ENCODE measurements at places on chromosomes 1 and 21.

DNA sequence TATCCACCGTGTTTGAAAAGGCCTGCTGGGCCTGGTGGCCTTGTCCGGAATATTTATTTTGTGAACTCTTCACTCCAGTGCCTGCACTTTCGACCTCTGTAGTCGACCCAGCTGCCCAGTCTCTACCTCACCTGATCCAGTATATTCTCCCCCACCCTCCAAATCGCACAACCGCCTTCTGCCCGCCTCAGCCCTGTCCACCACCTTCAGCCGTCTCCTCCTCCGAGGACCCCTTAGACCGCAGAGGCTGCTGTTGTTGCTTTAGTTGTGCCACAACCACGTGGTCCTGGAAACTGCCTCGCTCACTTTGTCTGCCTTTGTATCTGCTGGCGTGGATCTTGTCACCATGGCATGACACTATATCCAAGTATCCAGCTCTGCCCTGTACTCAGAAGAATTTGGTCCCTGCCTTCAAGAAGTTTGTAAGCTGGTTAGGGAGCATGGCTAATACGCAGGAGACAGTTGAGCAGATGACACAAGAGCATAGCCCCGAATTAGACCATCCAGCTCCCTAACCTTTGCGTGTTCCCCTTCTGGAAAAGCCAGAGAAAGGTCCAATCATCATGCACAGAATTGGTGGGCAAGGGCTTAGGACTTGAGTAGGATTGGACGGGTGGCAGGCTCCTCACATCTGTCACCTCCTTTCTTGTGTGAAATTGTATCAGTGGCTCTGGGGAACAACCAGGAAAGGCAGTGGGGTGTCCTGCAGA lies 1.5 kb downstream of the PHGDH start:
- peak; percentile 67 for DNase-seq

GRCh38 chr1:64898107-64898861 lies 68.1 kb downstream of the JAK1 start:
- peak; percentile 99 for DNase-seq

- no peak for DNase-seq
These were observed 652.6 kb upstream of the PLXNA2 start for GRCh38 chr1:208896768-208897167.

- DNase-seq = peak; percentile 9
These were observed 8.9 kb upstream of the RGS1 start for GRCh38 chr1:192566657-192567056.

- peak; percentile 96 for DNase-seq
These were observed 62.0 kb upstream of the RASAL2 start for GRCh38 chr1:178031856-178032320.

- peak; percentile 54 for DNase-seq
These were observed 4.5 kb downstream of the TMEM125 start for GRCh38 chr1:43274125-43274803.

- DNase-seq = peak; percentile 4
These were observed 680.3 kb downstream of the PLA2G4A start for GRCh38 chr1:187509091-187509490.

- no peak for DNase-seq
These were observed 94.4 kb upstream of the KCTD3 start for GRCh38 chr1:215472723-215473122.

DNA sequence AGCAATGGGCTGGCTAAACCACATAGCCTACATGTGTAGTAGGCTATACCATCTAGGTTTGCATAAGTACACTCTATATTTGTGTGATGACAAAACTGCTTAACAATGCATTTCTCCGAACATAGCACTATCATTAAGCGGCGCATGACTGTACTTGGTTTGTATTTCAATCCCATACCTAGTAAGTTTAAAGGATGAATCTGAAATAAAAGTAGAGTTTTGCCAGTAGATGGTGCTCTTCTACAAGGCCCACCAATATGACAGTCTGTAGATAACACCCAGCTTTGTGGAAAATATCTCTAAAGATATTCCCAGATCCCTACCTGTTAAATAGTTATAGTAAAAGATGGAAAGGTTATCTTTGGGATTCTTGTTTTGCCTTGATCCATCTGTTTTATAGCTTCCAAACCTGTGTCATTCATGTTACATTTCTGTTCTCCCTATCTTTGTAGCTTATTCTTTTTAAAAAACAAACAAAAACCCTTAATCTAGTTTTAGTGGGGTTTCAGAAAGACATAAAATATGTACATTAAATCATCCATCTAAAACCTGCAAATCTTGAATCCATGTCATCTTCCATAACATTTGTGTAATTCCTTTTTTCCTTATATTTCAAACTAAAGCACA lies 33.9 kb upstream of the ASPM start:
- peak; percentile 79 for DNase-seq
